ENCODE measurements at places on chromosomes 2 and 18. TPM values are rescaled to one million over a fixed set of nuclear protein-coding genes. Genes with fewer than 3 reads are reported as not detected.

Gene CDH2
- 2.0 TPM for total RNA-seq

Gene TMEFF2
- 0.33 TPM for total RNA-seq

Gene LOXL3
- total RNA-seq: 12.6 TPM

Gene CD28
- total RNA-seq: not detected

Gene SERPINB13
- total RNA-seq: not detected

Gene PDE11A
- not detected for total RNA-seq

Gene MC5R
- total RNA-seq: not detected

Gene PEX13
- total RNA-seq: 28.1 TPM

Gene EPB41L3
- total RNA-seq: 37.0 TPM

Gene SERPINB11
- total RNA-seq: not detected

Gene RAD51AP2
- under 0.01 TPM for total RNA-seq

Gene AP1S3
- 3.3 TPM for total RNA-seq

Gene DPP10
- total RNA-seq: not detected

Gene MLPH
- 8.2 TPM for total RNA-seq

Gene DSC2
- under 0.01 TPM for total RNA-seq

Gene ACVR1
- 30.8 TPM for total RNA-seq

Gene UPP2
- total RNA-seq: not detected

Gene RNF152
- 24.4 TPM for total RNA-seq

Gene KRTCAP3
- not detected for total RNA-seq

Gene CNGA3
- total RNA-seq: under 0.01 TPM

All from fibroblast of lung (primary cell).